ENCODE measurements at places on chromosomes 16 and 17. TPM values are rescaled to one million over a fixed set of nuclear protein-coding genes. Genes with fewer than 3 reads are reported as not detected.
A peak's percentile ranks its signal among the peaks of the same experiment; 100 is the strongest.

DNA sequence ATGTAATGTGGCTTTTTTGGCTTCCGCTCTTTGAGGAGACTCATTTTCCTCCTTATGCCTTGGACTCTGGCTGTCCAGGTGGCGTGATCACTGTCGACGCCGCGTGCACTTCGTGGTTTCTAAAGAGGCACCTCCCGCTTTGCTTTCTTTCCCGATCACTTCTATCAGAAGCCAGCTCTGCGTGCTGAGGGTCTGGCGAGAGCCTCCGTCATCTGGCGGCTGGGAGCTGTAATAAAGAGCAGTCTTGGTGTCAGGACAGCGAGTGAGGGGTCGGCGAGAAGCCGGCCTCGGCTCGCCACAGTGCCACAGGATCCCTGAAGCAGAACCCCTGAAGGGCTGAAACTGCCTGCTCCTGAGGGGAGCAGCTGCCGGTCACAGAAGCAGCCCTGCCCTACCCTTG, 7.4 kb downstream of the ZNF750 start:
- H3K27ac ChIP-seq = no peak overlapping the region
- H3K4me1 ChIP-seq = peaks cover 7% of the 10 kb centered on the region
- DNase-seq = no peak
- no peaks in the 10 kb centered on the region for H3K27me3 ChIP-seq

GRCh38 chr16:57202095-57202886, 16.2 kb downstream of the RSPRY1 start:
- no peaks in the 10 kb centered on the region for H3K4me1 ChIP-seq
- H3K4me3 ChIP-seq = no peak overlapping the region
- peaks cover 45% of the 10 kb centered on the region for H3K36me3 ChIP-seq
- no peaks in the 10 kb centered on the region for H3K27me3 ChIP-seq

DNA sequence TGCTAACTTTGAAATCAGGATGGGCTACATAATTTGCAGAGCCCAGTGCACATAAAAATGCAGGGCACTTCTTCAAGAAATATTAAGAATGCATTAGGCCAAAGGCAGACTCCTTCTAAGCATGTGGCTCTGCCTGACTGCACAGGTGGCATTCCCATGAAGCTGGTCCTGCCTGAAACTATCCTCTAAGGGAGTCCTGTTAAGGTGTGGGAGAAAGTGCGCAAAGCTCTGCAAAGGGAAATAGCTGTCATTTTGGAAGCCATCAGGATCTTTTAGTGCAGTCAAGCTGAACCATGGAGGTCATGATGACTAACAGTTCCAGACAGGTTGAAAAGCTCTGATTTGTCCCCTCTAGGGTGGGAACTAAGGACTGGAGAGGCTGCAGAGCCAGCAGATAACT, 41.9 kb upstream of the CRHR1 start:
- DNase-seq = no peak
- peaks cover 16% of the 10 kb centered on the region for H3K27me3 ChIP-seq
- peaks cover 5% of the 10 kb centered on the region for H3K4me1 ChIP-seq

GRCh38 chr17:48045316-48046001, 2.7 kb upstream of the NFE2L1 start:
- H3K4me3 ChIP-seq = peak overlapping the region; percentile 91
- DNase-seq = peak; percentile 81
- peak overlapping the region; percentile 100 for H3K27ac ChIP-seq
- H3K4me1 ChIP-seq = peaks cover 25% of the 10 kb centered on the region
- peaks cover 18% of the 10 kb centered on the region for H3K36me3 ChIP-seq

The FBXO39 gene
- 1.7 TPM for total RNA-seq

GRCh38 chr17:81509207-81509971, 3.2 kb downstream of the ACTG1 start:
- DNase-seq = peak; percentile 53
- peaks cover 25% of the 10 kb centered on the region for H3K4me1 ChIP-seq
- H3K4me3 ChIP-seq = peak overlapping the region; percentile 92
- H3K36me3 ChIP-seq = peaks cover 61% of the 10 kb centered on the region

The TLCD3B gene
- total RNA-seq = 0.21 TPM

The TP53TG3 gene
- not detected for total RNA-seq

The ZNF469 gene
- not detected for total RNA-seq

The CPPED1 gene
- 13.8 TPM for total RNA-seq

The ATP2C2 gene
- not detected for total RNA-seq

DNA sequence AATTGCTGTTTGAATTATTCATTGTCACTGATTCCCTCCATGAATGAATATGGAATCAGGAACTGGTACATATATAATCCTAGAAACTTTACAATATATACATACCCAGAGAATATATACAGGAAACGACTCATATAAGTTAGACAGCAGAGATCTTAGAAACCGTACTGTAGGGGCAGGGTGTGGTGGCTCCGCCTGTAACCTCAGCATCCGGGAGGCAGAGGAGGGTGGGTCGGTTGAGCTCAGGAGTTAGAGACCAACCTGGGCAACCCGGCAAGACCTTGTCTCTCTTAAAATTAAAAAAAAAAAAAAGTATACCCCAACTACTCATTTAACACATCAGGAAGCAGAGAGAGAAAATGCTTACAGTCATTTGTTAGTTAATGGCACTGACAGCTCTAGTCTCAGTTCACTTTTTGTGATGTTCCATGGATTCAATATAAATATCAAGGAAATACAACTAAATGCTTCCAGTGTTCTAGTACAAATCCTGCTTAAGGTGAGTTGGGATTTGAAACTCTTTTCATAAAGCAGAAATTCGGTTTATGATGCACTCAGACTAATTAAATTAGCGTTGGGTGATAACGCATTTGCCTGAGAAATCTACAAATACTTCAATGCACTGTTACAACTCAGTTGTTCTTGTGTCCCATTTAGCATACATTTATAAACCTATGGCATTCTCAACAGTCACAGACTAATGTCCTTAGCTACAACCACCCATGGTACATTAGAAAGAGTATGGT, 5.6 kb downstream of the GLG1 start:
- no peak for DNase-seq
- H3K27ac ChIP-seq = no peak overlapping the region
- H3K36me3 ChIP-seq = peaks cover 15% of the 10 kb centered on the region
- H3K4me3 ChIP-seq = no peak overlapping the region
- peaks cover 29% of the 10 kb centered on the region for H3K4me1 ChIP-seq

DNA sequence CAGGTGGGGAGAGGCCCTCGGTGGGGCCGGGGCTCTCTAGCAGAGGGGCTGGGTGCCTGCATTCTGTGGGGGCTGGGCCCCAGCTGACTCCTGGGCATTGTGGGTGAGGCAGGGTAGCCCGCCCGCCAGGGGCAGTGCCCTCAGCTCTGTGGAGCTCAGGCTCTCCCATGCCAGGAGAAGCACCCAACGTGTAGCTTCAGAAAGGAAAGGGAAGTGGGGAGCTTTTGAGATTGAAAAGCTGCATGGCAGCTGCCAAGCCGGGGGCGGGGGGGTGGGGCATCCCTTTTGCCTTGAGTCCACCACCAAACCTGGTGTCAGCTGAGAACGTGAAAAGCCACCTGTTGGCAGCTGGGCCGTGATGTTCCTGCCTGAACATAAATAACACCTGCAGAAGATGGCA, 192.1 kb upstream of the CIBAR2 start:
- H3K27me3 ChIP-seq = no peaks in the 10 kb centered on the region
- peaks cover 7% of the 10 kb centered on the region for H3K4me1 ChIP-seq
- no peak overlapping the region for H3K4me3 ChIP-seq
- DNase-seq = no peak
- H3K36me3 ChIP-seq = no peaks in the 10 kb centered on the region

DNA sequence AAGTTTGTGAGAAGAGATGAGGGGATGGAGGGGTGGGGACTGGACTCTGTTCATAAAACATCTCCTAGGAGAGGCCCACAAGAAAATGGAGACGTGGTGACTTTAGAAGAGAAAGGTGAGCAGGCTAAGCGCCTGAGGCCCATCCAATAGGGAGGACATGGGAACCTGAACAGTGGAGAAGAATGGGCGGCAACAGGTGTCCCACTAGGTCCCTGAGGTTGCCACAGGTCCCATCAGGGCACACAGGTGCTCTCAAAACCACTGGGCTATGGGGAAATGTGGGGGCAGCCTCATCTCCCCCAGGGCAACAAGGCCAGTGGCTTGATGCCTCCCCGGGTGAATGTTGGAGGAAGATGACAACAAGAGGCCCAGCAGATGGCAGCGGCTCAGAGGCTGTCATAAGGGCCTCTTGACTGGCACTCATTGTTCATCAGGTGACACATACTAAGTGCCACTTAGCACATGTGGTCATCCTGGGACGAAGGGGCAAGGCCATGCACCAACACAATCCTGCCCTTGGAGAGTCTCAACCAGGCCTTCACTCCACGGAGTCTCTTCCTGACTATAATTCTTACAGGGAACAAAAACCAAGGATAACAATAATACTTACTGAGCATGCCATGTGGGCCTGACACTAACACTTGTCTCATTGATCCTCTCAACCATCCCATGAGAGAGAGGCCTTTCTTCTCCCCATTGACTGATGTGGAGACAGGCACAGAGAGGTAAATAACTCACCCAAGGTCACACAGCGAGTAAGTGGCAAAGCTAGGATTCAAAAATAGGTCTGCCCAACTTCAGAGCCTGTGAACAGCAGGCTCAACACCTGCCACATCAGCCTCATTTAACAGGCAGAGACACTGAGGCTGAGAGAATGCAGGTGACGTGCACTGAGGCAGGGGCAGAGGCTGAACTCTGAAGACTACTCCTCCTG, 38.0 kb downstream of the CUEDC1 start:
- H3K27me3 ChIP-seq = no peaks in the 10 kb centered on the region
- peaks cover 26% of the 10 kb centered on the region for H3K4me1 ChIP-seq
- peak overlapping the region; percentile 58 for H3K27ac ChIP-seq

DNA sequence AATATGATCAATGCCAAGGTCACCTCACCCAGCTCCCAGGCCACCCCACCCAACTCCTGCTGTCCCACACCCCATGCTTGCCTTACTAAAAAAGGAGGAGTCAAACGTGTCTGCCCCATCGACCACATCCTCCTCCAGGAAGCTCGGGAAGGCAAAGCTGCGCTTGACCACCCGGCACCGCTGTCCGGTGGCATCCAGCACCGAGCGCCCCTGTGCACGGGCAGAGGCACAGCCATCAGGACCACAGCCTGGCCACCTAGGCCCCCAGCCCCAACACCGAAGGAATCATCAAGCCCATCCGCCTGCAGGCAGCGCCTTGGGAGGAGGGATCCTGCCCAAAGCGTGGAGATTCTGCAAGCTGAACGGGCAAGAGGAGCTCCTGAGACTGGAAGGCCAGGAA, 10.2 kb downstream of the AANAT start:
- peaks cover 27% of the 10 kb centered on the region for H3K36me3 ChIP-seq
- no peak overlapping the region for H3K27ac ChIP-seq
- H3K27me3 ChIP-seq = no peaks in the 10 kb centered on the region
- H3K4me3 ChIP-seq = no peak overlapping the region
- H3K4me1 ChIP-seq = no peaks in the 10 kb centered on the region

DNA sequence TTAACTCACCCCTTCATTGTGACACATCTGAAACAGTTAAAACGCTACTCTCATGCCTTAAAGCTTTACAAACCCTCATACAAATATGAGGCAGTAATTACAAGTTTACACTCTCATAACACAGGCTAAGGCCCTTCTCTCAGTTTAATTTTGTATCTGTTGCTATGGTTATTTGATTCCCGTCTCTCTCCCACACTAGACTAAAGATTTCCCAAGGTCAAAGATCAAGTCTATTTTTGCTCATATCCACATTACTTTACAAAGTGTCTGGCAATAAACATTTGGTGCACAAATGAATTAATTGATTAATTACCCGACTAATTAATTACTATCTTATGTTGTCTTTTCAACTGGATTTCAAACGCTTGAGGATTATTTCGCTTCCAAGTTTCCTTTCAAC, 86.4 kb upstream of the MYOCD start:
- no peaks in the 10 kb centered on the region for H3K36me3 ChIP-seq
- H3K27me3 ChIP-seq = peaks cover 63% of the 10 kb centered on the region
- H3K27ac ChIP-seq = no peak overlapping the region
- H3K4me3 ChIP-seq = no peak overlapping the region

GRCh38 chr17:43591779-43592562, 45.8 kb upstream of the ETV4 start:
- DNase-seq = peak; percentile 62
- no peak overlapping the region for H3K27ac ChIP-seq
- no peaks in the 10 kb centered on the region for H3K27me3 ChIP-seq
- no peaks in the 10 kb centered on the region for H3K36me3 ChIP-seq
- peaks cover 6% of the 10 kb centered on the region for H3K4me1 ChIP-seq
- no peak overlapping the region for H3K4me3 ChIP-seq

- H3K27me3 ChIP-seq = no peaks in the 10 kb centered on the region
- no peak for DNase-seq
- peaks cover 23% of the 10 kb centered on the region for H3K36me3 ChIP-seq
- H3K27ac ChIP-seq = no peak overlapping the region
- H3K4me1 ChIP-seq = no peaks in the 10 kb centered on the region
Measured at GRCh38 chr16:369275-369865, 968 bp downstream of the MRPL28 start.

- no peaks in the 10 kb centered on the region for H3K36me3 ChIP-seq
- DNase-seq = no peak
- peaks cover 17% of the 10 kb centered on the region for H3K27me3 ChIP-seq
- H3K27ac ChIP-seq = no peak overlapping the region
Measured at GRCh38 chr17:68710035-68710780, 109.0 kb upstream of the FAM20A start.

DNA sequence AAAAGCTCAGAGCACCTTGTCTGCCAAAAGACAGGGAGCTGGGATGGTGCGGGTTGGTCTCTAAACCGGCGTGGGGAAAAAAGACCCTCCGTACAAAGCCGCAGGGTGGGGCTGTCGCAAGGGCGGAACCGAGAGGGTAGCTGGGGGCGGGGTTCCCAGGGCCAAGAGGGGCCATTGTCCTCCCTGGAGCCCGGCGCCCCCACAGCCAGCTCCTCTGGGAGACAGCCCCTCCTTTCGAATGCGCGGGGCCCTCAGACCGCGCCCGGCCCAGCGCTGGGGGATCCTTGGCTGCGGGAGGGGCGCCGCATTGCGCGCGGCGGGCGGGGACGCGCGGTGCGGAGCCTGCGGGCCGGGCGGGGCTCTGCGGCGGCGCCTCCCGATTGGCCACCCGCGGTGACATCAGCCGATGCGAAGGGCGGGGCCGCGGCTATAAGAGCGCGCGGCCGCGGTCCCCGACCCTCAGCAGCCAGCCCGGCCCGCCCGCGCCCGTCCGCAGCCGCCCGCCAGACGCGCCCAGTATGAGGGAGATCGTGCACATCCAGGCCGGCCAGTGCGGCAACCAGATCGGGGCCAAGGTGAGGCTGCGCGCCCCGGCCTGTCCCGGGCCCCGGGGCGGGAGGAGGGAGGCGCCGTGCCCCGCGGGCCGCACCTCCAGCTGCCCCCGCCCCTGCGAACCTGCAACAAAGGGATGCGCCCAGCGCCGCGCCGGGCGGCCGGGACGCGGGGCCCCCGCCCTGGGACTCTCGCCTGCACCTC, at the start of gene TUBB3:
Gene TUBB3, plus strand, starts transcription at position 459 of the 756 bp plus-strand sequence. Its CDS starts 60 bp downstream, at position 519.
- H3K36me3 ChIP-seq = peaks cover 13% of the 10 kb centered on the region
- no peaks in the 10 kb centered on the region for H3K27me3 ChIP-seq
- peak within 1 kb of the TSS; percentile 74 for H3K4me3 ChIP-seq
- H3K4me1 ChIP-seq = peaks cover 13% of the 10 kb centered on the region
- peak; percentile 73 for DNase-seq
- H3K27ac ChIP-seq = peak within 1 kb of the TSS; percentile 76
